ENCODE measurements at places on chromosomes 3 and 15.

DNA sequence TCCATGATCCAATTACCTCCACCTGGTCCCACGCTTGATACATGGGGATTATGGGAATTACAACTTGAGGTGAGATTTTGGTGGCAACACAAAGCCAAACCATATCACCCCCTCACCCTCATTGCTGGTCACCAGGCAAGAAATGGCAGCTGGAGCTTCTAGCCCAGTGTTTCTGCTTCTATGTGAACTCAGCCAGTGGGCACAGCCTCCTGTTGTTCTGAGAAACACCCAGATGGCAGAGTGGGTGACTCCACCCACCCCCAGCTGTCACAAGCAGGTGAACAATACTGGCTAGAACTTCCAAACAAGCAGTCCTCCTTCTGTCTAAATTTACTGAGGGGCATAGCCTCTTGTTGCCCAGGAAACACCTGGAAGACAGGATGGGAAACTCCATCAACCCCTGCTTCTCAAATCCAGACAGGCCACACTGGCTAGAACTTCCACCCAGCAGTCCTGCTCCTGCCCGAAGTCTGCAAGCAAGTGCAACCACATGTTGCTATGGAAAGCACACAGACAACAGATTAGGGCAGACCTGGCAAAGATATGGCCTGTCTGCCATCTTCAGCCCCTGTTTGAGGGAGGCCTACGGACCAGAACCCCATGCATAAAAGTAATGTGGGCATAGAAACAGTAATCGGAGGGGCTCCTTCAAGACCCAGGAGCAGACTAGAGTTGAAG is 114.1 kb downstream of the DTWD1 start:
- DNase-seq: no peak

DNA sequence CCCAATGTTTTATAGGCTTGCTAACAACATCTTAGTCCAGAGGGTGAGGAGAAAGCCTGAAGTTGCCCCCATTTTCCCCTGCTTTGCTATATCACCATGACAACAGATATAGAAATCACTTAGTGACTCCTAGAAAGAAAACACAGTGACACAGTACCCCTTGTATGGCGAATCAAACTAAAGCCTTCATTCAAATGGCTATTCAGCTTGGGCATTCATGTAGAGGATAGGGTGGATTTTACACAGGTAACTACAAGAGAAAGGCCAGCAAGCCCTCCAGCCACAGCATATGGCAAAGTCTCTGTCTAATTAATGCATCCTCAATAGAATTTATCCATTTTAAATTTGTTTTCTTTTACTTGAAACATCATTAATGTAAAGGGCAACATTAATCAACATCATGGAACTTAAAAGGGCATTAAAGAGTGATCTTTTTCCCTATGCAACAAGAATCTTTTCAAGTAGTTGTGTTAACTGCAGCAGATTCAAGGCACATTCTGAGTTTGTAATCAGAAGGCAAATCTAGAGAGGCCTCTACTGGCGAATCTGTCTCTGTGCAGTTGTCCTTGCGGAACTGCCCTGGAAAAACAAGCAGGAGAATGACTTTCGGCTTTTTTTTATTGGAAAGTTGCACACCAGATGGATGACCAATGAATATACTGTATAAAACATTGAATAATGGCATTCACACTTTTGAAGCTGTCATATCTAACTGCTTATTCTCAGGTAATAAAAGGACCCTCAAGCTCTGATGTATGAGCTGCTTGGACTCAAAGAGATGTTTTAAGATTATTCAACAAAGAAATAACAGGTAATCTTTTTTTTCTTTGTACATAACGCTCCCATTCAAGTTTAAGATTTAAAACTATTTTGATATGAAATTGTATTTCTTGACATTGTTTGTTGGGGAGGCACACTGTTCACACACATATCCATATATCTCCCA is 621.7 kb upstream of the AGTR1 start:
- no peak for DNase-seq

GRCh38 chr15:67792250-67792942 is 32.9 kb upstream of the SKOR1 start:
- no peak for DNase-seq

GRCh38 chr3:107685383-107685782 is 162.6 kb downstream of the BBX start:
- DNase-seq: no peak

DNA sequence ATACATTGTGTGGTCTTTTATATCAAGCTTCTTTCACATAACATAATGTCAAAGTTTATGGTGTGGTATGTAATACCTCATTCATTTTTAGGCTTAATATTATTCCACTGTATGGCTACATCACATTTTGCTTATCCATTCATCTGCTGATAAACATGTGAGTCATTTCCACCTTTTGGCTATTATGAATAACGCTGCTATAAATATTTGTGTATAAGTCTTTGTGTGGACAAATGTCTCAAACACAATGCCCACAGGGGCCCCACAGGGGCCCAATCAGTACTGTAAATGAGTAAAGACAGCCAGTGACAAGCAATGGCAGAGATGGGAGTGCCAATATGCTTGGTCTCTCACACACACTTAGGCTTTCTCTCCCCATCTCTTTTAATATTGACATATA is 54.2 kb downstream of the PIK3R4 start:
- DNase-seq: no peak

Measured in DMS79 (cell line).